ENCODE measurements at places on chromosomes 7 and 10. TPM values are rescaled to one million over a fixed set of nuclear protein-coding genes. Genes with fewer than 3 reads are reported as not detected.

NEUROG3 gene
- total RNA-seq, result 0.39 TPM

IKZF1 gene
- 504 TPM for total RNA-seq

COX19 gene
- 20.8 TPM for total RNA-seq

FGL2 gene
- total RNA-seq, result 0.93 TPM

VENTX gene
- total RNA-seq, result not detected

AS3MT gene
- 0.67 TPM for total RNA-seq

GOT1 gene
- 103 TPM for total RNA-seq

CCDC172 gene
- total RNA-seq, result not detected

MTERF1 gene
- total RNA-seq, result 15.6 TPM

OPN1SW gene
- not detected for total RNA-seq

Measured in activated T-cell treated with anti-CD3 and anti-CD28 coated beads, Interleukin-2, amount 50 U/mL, for 72 hours (primary cell).